ENCODE measurements at places on chromosomes 5 and 9.
A peak's percentile ranks its signal among the peaks of the same experiment; 100 is the strongest.

DNA sequence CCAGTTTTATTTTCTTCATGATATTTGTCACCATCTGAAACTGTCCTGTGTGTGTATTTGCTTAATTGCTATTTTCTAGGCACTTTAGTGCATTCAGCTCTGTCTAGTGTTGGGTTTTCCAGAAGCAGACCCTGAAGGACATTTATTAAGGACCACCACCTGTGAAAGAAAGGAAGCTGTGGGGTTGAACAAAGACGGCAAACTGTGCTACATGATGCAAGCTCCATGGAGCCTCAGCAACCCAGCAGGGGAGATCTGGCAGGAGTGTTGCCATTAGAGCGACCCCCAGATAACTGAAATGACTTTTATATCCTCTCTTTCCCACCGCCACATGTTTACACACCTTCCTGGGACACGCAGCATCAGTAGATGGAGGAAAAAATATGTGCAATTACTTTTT, 125.5 kb downstream of the GABRB2 start:
- no peak for DNase-seq

GRCh38 chr9:93586290-93587057, 10.1 kb downstream of the PHF2 start:
- DNase-seq, result no peak

DNA sequence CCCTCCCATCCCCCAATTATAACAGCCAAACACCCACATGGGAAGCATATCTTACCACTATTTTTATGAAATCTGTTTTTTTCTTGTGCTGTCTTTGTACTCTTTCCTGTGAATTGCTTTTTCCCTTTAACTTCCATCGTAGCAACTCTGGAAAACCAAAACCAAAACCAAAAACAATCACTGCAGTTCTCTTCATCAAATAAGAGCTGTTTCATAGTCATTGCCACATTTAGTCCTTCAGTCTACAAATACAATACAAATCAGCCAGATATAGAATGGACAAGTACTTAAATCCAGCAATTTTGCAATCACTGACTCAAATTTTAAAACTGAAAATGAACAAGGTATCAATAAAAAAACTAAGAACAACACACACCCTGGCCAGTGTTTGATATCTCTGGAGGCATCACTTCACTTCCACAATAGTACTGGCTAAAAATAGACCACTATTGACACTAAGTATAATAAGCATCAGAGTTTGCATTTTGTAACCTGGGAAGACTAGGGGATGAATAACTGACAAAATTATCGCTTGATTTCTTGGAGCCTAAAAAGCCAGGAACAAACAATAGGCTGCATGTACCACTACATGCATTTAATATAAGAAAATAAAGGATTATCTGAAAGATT, 5.4 kb downstream of the PUM3 start:
- DNase-seq, result no peak

- DNase-seq, result no peak
Observed at GRCh38 chr9:437574-438001, 222.9 kb downstream of the DOCK8 start.

DNA sequence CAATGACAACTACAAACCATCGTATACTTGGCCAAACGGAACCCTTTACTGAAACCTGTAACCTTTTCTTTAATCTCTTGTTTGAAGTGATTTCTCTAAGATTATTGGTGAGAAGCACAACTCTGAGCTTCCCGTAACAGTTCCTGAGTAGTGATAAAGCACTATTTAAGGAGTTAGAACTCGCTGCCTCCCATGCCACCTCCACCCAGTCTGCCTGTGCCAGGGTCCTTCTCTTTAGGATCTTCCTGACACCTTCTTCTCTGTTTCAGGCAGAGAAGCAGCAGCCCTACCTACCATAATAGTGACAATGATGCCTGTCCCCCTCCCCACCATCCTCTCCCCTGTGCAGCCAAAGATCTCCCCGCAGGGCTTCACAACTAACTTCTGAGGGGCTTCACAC, 330.6 kb downstream of the ZSWIM6 start:
- no peak for DNase-seq

GRCh38 chr9:109101810-109102209, 17.9 kb downstream of the TMEM245 start:
- no peak for DNase-seq

- no peak for DNase-seq
Observed at GRCh38 chr5:96282020-96282419, 151.0 kb downstream of the PCSK1 start.

GRCh38 chr9:106994463-106994862, 131.5 kb downstream of the ZNF462 start:
- DNase-seq, result no peak

DNA sequence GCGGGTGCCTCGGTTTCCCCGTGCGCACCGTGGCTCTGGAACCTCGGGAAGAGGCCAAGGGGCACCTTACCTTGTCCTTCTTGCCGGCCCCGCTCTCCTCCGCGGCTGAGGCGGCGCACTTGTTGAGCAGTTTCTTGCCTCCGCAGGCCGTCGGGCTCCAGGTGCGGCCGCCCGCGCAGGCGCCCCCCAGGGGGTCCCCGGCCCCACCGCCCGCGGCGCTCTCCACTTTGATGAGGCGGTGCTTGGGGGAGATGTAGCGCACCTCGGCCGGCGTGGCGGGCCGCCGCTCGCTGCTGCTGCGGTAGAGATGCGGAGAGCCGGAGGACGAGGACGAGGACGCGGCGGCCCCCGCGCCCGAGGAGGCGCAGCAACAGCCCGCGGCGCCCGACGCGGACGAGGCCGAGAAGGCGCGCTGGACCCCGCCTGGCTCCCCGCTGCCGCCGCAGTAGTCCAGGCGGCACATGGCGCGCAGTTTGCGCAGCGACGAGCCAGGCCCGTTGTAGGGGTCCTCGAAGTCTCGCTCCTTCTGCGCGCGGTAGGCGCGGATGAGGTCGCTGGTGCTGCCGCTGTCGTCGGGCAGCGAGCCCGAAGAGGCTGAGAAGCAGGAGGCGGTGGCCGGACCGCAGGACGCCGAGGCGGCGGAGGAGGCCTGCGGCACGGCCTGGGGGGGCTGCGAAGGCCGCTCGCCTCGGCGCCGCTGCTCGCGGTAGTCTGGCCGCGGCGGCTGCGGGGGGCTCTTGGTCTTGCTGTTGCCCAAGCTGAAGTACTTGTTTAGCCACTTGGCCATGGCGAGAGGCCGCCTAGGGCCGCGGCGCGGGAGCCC, 957 bp downstream of the SHB start:
- no peak for DNase-seq

DNA sequence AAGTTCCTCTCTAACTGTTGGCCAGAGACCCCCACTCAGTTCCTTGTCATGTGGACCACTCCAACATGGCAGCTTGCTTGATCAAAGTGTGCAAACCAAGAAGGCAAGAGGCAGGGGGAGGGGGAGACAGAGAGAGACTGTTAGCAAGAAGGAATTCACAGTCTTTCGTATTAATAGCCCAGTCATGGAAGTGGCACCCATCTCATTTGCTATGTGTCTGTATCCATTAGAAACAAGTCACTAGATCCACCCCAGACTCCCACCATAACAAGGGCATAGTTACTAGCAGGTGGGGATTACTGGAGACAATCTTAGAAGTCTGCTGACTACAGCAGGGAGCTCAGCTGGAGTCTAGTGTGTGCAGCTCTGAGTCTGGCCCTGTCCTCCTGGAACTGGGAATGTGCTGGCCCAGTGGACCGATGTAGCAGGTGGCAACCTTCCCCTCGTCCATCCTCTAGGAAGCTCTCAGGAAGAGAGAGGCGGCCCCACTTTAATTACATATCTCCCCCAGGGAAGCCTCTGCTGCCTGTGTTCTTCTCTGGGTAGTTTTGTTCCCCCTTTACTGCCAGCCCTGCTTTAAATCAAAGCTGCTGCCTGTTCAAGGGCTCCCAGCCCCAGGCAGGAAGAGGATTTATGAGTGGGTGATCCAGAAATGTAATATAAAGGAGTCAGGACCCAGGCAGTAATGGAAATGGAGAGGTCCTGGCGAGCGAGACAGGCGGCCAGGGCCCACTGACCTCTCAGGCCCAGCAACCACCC, 47.8 kb upstream of the ALDH1B1 start:
- DNase-seq, result no peak

DNA sequence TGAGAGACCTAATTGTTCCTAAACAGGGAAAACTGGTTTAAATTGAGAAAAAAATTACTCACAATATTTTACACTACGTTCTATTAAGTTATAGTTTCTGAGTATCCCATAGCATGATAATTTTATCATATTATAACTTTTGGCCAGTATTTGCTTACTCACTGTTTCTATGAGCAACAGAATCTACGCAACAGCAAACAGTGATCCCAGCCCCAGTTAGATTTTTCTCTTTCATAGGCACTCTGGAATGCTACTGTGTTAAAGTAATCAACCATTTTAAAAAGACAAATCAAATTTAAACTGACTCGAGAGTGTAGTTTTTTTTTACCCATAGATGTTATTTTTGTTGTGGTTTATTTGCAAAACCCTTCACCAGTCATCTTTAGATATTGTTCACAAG, 107.2 kb downstream of the XRCC4 start:
- no peak for DNase-seq

- DNase-seq, result peak; percentile 64
Observed at GRCh38 chr5:119318256-119318894, 37.4 kb upstream of the TNFAIP8 start.

- DNase-seq, result no peak
Observed at GRCh38 chr5:104372796-104373195, 810.2 kb upstream of the NUDT12 start.

DNA sequence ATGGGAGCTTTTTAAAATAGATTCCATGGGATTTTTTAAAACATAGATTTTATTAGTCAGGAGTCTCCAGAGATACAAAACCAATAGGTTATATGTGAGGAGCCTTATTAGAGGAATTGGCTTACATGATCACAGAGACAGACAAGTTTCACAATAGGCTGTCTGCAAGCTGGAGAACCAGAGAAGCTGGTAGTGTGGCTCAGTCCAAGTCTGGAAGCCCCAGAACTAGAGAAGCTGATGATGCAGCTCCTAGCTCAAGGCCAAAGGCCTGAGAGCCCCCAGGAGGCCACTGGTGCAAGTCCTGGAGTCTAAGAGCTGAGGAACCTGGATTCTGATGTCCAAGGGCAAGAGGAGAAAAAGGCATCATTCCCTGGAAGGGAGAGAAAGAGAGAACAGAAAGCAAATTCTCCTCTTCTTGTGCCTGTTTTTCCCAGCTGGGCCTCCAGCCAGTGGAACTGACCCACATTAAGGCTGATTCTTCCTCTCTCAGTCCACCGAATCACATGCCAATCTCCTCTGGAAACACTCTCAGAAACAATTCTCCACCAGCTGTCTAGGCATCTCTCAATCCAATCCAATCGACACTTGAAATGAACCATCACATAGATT, 59.3 kb downstream of the AHRR start:
- DNase-seq, result no peak

DNA sequence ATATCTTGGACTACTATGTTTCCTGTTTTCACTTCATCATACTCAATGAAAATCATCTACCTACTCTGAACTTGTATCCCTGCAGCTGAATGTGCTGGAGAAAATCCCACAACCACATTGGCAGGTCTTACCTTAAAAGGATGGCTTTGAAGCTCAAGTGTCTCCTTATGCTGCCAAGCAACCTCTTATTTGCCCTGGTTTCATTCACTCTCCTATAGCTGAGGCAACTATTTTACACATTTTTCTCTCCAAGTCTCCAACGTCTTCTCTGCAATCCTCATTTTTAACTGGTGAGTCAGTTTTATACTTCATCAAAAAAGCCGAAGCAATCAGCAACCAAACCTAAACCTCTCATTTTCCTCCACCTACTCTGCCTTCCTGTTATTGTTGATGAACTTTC, 49.7 kb downstream of the POU4F3 start:
- DNase-seq, result no peak

DNA sequence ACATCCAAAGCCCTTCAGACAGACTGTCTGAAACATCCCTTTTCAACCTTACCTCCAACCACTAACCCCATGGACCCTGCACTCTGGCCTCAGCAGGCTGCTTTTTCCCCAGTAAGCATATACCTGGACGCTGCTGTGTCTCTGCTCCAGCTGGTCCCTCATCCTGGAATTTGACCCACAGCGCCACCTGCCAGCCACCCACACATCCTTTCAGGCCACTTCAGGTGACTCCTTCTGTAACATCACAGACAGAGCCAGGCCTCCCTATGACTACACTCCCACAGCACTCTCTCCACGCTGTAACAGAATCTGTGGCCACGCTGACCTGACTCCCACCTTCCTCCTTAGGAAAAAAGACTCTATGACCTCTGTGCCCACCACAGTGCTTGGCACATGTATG, 3.4 kb downstream of the MGAT1 start:
- no peak for DNase-seq

- no peak for DNase-seq
Observed at GRCh38 chr5:160348080-160348479, 22.3 kb downstream of the C1QTNF2 start.

DNA sequence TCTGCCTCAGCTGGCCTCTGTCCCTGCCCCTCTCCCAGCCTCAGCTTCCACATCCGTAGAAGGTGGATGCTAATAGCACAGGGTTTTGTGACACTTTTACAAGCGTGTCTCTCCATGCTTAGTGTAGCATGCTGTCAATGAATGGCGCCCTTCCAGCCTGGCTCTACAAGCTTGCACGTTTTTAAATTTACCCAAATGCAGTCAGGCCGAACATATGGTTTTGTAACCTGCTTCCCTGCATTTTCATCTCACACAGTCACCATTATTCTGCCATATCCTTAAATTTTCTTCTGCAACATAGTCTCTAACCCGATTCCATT, 28.8 kb downstream of the FAM163B start:
- DNase-seq, result no peak

GRCh38 chr5:111966290-111966689, 209.3 kb upstream of the NREP start:
- DNase-seq, result no peak

GRCh38 chr5:117054911-117055310, 480.3 kb upstream of the SEMA6A start:
- no peak for DNase-seq

GRCh38 chr5:371811-372555, 50.5 kb downstream of the AHRR start:
- no peak for DNase-seq

DNA sequence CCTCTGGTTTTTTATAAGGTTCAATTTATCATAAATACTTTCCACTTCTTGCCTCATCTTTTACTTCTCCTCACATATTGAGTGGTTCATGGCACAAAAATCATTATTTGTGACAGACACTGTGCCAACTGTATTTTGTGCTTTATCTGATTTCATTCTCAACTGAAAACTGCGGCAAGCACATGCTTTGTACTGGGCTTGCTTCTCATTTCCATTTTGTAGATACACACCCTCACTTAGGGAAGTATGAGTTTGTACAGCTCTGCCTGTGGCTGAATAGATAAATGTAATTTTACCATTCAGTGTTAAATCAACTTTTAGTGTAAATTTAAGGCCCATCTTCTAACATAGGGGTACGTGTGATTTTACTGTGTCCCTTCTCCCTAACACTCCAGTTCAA, 83.6 kb downstream of the ANXA2R start:
- DNase-seq, result no peak

Data from HepG2 (cell line).